G401 (cell line): ENCODE measurements at places on chromosomes 7 and 10.
A peak's percentile ranks its signal among the peaks of the same experiment; 100 is the strongest.

- no peak for DNase-seq
Measured at GRCh38 chr7:27802999-27803398, 63.0 kb downstream of the TAX1BP1 start.

DNA sequence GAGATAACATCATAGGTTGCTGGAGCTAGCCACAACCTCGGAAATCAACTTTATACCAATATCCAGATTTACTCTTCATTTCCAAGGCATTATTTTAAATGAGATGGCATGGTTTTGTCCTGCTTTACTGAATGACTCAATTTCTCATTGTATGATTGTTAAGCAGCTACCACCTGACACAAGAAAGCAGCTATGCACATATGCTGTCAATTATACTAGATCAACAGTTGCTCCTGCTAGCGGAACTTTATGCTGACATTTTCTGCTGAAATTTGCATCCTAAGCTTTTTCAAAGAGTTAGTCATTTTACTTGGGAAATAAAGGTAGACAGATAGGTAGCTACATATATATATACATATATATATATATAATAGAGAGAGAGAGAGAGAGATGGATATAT is 8.9 kb upstream of the CH25H start:
- DNase-seq: no peak

GRCh38 chr10:132587175-132587574 is 49.6 kb downstream of the INPP5A start:
- DNase-seq: peak; percentile 49

GRCh38 chr10:31645786-31646185 is 282.8 kb downstream of the ARHGAP12 start:
- no peak for DNase-seq

DNA sequence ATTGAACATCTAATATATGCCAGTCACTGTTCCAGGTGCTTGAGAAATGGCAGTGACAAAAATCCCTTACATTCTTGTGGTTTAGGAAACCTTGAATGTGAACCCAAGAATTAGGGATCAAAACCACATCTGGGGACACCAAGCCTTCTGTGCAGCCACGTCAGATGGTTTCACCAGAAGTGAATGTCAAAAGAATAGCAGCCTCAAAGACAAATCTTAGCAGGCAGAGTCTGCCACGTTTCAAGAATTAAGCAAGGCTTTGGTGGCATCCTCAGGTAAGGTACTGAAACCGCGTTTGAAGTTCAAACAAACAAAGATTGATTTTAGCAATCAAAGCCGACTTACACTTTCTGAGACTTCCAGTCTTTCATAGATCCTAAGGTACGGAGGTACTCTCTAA is 225.5 kb upstream of the GNAI1 start:
- DNase-seq: no peak

DNA sequence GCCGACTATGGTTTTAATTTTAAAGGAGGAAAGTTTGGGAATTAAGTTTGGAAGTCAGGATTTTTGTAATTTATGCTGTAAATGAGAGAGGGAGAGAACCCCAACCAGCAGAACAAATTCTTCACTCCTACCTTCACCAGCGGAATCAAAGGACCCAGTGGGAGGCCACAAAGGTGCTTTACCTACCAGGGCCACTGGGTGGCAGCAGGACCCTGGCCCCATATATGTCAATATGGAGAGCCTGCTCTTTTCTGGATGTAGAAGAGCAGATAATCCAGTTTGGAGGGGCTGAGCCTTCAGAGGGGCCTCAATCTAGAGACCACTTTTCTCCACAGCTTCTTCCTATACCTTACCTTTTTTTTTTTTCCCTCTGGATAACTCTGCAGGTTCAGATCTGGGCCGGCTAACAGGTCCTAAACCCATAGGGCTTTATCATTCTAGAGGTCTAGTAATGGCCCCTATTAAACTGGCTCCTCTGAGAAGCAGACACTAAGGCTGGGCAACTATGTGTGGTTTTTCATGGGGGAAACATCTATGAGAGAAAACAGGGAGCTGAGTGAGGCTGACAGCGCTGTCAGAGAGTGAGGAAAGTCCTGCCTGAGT is 8.5 kb upstream of the SCD start:
- DNase-seq: peak; percentile 74

GRCh38 chr7:33040803-33041516 is 21.6 kb downstream of the NT5C3A start:
- no peak for DNase-seq

DNA sequence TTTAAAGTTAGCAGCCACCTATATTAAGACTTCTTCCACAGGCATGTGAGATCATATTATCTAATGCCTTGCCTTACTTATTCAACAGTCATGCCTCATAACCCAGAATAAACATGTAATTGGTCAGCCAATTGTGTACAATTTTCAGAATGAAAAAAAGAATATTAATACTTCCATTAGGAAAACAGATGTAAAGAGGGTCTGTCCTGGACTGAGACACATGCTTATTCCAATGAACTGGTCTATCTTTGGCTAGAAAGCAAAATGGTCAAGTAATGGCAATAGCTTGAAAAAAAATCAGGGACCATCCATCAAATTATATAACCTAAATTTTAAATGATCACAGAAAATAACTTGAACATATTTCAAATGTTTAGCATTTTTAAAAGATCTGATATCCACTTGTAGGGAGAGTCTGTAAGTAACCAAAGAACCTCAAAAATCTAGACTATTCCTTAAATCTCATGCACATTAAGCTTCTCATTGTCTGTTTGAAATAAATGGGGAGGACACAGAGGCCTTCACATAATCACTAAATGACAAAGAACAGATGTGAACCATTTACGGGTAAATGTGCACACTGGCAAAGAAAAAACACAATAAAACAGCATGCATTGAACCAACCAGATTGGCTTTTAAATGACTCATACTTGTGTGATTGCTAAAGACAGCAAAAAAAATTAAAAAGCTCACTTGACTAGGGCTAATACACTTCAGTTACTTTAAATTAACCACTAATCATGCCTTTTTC is 568.8 kb upstream of the PCDH15 start:
- DNase-seq: no peak

DNA sequence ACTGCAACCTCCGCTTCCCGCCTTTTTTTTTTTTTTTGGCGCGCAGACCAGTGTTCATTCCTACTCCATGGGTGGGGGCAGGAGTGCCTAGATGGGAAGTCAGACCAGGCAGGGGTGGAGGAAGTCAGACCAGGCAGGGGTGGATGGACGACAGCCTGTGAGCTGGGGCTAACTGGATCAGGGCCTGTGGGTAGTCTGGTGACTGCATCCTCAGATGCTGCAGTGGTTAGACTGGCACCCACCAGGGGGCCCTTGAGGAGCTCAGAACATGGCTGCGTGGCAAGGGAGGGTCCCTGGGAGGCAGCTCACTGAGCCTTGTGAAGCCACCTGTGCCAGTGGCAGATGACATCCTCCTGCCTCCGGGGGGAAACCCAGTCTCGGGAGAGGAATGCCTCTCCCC is 35.1 kb downstream of the RCC1L start:
- no peak for DNase-seq

DNA sequence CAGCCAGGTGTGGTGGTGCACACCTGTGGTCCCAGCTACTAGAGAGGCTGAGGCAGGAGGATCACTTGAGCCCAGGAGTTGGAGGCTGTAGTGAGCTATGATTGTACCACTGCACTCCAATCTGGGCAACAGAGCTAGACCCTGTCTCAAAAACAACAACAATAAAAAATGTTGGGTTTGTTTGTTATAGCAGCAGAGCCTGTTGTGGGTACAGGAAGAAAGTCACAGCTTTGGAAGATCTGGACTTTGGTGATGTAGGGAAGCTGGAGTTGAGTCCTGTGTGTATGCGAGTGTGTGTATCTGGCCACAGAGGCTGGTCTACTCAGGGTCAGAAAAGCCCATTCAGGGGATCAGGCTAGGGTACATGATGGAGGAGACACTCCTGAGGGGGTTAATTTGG is 3.9 kb downstream of the GRID2IP start:
- no peak for DNase-seq

GRCh38 chr7:128934361-128935341 is 3.1 kb upstream of the IRF5 start:
- DNase-seq: no peak

DNA sequence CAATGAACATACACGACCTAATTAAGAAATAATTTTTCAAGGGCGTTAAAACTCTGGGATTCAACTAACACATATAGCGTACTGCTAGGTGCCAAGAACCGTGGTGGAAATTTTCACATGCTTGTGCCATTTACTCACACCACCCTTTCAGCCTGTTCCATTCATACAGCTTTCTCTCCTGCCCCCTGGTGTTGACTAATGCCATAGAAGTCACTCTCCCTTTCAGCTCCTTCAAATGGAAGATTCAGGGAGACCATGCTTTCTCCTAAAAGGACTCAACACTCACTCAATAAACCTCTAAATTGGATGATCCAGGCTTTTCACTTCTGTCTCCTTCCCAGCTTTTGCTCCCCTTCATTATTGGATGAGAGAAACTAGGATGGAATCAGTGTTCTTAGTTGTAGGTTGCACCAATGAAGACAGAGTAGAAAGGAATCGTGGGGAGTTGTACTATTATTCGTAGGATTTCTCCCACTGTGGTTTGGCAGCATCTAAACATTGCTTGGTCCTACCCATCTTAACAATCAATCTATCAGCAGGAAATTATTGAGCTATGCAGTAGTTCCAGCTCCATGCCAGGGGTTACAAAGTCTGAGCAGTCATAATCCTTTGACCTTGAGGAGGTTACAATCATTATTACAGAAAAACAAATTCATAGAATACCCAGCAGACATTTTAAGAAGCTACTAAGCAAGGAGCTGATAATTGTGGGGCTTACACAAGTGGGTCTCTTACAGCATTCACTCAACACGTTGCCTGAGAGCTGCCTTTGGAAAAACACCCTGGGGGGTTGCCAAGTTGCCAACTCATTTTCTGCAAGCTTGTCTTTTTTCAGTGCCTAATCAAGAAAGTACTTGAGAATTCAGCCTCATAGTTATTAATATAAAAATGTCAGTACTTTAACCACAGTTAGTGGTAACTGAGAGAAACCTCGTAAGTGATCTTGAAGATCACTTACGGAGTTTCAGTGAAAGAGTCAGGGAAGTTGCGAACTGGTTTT is 2.8 kb upstream of the PPP1R3C start:
- peak; percentile 77 for DNase-seq

- no peak for DNase-seq
Measured at GRCh38 chr7:85750454-85750949, 563.6 kb upstream of the SEMA3D start.

- DNase-seq: no peak
Measured at GRCh38 chr7:151453326-151453791, 13.4 kb upstream of the CRYGN start.

- DNase-seq: no peak
Measured at GRCh38 chr7:97298561-97298960, 181.1 kb downstream of the SDHAF3 start.

GRCh38 chr10:21758239-21758638 is 224.2 kb downstream of the MLLT10 start:
- no peak for DNase-seq

GRCh38 chr7:42186151-42186550 is 50.9 kb downstream of the GLI3 start:
- DNase-seq: no peak

DNA sequence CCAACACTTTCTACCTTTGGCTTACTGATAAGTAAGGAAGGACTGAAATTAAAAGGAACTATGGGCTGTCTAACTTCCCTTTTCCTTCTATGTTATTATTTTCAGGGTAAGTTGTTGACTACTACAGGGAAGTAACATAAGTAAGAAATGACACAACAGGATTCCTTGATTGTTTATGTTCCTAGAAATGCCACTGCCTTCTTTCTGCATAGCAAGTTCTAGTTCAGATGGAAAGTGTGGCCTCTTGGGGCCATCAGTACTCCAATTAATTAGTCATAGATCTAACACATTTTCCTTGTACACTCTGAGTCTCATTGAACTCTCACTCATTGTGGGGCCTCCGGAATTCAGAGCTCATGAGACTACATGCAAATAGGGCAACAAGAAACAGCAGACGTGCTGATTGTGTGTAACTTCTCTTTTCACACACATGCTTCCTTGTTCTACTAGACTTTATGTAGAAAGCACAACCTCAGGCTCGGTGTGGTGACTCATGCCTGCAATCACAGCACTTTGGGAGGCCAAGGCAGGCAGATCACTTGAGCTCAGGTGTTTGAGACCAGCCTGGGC is 35.3 kb upstream of the HIBADH start:
- DNase-seq: no peak

DNA sequence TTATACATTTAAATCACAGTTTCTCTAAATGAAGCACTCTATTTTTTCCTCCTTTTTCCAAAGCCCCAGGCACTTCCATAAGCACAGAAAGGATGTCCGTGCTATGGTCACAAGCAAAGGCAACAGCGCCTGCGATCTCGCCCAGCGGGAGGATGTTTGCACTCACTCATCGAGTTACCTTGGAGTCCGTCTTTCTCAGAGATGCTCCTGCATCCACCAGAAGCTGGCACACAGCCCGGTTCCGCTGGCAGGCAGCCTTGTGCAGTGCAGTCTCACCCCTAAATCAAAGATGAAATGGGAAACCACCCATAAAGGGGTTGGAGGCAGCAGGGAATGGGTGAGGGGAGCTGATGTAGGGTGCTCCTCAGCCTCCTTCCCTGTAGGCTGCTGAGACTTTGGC is 51.9 kb upstream of the PTN start:
- peak; percentile 71 for DNase-seq

- DNase-seq: no peak
Measured at GRCh38 chr10:47104786-47105385, 193.7 kb downstream of the PTPN20 start.

- no peak for DNase-seq
Measured at GRCh38 chr7:54846273-54846672, 87.3 kb upstream of the SEC61G start.

DNA sequence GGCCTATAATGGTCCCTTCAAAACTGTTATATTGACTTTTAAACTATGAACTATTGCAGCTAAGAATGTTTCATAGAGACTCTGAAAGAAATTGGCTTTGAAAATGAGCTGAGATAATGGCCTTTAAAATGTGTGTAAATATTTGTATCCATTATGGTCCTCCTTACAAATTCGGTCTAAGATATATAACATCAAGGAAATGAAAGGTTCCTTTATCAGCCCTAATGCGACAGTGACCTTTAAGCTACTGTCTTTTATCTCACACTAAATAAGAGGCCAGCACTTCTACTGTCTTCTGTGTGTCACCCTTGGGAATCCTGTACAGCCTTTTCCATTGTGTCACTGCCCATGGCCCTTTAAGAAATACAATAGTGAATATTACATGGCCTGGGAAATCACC is 19.5 kb downstream of the COL28A1 start:
- no peak for DNase-seq

GRCh38 chr10:33329178-33329577 is 5.3 kb downstream of the NRP1 start:
- no peak for DNase-seq

GRCh38 chr10:122544493-122544892 is 16.1 kb upstream of the DMBT1 start:
- DNase-seq: no peak
